Stimulated activated CD8-positive, alpha-beta memory T cell treated with anti-CD3 and anti-CD28 coated beads, Interleukin-7, amount 100 ng/mL, for 1 hour (primary cell): ENCODE measurements at places on chromosomes 6 and 20.

GRCh38 chr6:37187321-37188022 lies 17.5 kb downstream of the PIM1 start:
- DNase-seq = no peak

DNA sequence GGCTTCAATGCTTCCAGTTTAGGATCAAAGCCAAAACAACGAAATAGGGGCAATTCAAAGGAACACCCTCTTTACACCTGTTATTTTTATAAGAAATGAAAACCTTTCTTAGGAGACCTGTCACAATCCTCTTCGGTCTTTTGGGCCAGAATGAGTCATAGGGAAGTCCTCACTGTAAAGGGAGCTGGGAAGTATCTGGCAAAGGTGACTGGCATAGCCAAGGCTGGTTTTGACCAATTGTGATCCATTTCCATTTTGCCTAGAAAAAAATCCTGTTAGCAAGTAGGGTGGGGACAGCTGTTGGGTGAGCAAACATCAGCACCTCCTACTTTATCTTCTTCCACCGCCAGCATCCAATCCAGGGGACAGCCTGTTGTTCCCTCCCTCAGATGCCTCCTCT lies 343.2 kb upstream of the SULF2 start:
- DNase-seq = no peak

DNA sequence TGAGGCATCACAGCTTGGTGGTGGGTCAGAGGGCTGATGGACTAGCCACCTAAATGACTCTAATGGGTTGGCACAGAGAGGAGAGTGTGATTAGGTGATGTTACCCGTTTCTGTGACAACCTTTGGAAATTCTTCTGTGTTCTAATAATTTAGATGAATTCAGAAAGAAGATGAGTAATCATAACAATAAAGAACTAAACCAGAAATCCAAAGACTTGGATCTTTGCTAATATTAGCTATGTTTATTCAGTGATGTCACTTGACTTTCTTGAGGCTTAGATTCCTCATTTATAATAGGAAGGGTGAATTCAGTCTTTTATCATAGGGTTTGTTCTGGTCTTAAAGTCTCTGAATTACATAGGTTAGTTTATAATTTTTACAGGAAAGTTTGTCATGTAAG lies 19.9 kb downstream of the CRYBG1 start:
- DNase-seq = no peak

GRCh38 chr6:88705601-88706000 lies 257.8 kb downstream of the RNGTT start:
- DNase-seq = no peak

GRCh38 chr6:160226118-160226591 lies 32.5 kb downstream of the SLC22A2 start:
- no peak for DNase-seq

DNA sequence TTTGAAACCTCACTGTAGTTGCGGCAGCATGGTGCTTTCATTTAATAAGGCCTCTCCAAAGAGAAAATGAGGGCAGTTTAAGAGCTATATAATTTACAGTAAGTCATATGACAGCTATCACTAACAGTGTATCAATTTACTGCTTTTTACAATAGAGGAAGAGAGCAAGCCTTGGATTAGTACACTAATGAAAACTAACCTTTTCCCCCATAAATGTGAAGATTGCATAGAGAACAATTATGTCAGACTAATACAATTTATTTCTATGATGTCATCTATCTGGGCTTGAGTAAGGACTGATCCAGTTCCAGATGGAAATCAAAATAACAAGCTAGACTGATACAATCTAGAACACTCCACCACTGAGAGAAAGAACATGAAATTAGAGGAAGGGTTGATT lies 78.1 kb upstream of the FAM83B start:
- DNase-seq = no peak

DNA sequence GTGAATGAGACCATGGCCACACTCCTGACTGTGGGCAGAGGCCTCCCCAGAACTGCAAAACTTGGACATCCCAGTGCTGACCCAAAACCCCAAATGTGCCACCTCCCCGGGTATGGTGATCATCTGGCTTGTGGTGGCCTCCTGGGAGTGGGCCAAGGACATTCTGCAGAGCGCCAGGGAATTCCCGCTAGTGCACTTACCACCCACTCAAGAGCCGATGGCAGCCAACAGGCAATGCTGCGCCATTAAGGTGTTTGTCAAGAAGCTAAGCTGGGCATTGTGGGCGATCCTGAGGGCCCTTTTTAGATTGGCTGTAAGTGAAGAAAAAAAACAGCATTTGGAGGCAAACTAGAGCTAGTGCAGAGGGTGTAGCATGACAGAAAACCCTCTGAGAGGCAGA lies 9.4 kb downstream of the MMP24 start:
- DNase-seq = no peak

- DNase-seq = no peak
Measured at GRCh38 chr20:8260837-8261251, 128.8 kb downstream of the PLCB1 start.

- DNase-seq = no peak
Measured at GRCh38 chr6:20826378-20826777, 292.1 kb downstream of the CDKAL1 start.

GRCh38 chr6:116616737-116617053 lies 416 bp downstream of the RSPH4A start:
- no peak for DNase-seq

DNA sequence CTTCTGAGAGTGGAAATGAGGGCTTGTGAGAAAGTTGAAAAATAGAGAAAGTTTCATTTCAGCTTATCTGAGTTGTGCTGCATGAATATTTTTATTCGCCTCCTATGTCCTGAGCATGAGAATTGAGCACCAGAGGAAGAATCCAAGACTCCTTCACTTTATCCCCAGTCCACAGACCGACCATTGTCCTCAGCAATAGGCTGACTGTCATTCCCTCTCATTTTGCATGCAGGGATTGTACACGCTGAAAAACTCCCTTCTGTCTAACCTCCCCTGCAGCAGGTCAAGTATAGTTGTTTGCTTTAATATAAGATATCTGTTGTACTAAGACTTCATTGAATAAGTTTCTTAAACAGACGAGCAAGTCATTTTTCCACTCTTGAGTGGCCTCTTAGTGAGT lies 437.6 kb downstream of the PRKN start:
- DNase-seq = no peak

GRCh38 chr20:37977786-37978185 lies 55.5 kb downstream of the TTI1 start:
- DNase-seq = no peak

GRCh38 chr6:49550492-49551077 lies at the start of gene C6orf141:
TSS of gene C6orf141 (plus strand) at chr6:49550668. CDS start at chr6:49550793, 125 bp downstream.
- no peak for DNase-seq

DNA sequence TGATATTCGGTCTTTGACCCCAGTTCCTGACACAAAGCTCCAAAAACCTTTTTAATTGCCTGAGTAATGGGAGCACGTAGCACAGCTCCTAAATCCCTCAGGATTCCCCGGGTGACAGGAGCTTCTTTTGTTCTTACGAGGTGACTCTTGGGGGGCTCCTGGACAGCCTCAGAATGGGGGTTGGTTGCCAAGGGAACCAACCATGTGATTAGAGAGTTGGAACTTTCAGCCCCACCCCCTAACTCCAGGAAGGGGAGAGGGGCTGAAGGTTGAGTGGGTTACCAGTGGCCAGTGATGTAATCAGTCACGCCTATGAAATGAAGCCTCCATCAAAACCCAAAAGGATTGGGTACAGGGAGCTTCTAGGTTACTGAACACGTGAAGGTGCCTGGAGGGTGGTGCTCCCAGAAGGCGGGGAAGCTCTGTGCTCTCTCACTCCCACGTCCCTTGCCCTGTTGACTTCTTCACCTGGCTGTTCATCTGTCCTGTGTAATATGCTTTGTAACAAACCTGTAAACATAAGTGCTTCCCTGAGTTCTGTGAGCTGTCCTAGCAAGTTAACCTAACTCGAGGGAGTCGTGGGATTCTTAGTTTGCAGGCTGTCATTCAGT lies 89.5 kb downstream of the CHMP4B start:
- DNase-seq = no peak

DNA sequence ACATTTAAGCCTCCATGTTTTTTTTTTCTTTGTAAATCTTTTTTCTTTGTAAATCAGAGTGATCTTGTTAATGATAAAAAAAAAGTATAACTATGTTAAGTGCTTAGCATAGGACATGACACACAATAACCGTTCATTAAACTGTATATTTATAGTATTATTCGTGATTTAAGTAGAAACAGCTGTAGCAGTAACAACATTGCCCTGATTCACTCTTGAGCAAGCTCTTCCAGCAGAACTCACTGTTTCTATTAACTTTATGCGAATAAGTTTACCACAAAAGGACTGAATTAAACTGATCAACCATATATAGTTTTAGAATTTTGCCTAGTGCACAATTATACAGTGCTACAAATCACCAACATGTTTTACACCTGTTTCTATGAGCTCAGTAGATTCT lies 1338.0 kb upstream of the EYS start:
- no peak for DNase-seq

DNA sequence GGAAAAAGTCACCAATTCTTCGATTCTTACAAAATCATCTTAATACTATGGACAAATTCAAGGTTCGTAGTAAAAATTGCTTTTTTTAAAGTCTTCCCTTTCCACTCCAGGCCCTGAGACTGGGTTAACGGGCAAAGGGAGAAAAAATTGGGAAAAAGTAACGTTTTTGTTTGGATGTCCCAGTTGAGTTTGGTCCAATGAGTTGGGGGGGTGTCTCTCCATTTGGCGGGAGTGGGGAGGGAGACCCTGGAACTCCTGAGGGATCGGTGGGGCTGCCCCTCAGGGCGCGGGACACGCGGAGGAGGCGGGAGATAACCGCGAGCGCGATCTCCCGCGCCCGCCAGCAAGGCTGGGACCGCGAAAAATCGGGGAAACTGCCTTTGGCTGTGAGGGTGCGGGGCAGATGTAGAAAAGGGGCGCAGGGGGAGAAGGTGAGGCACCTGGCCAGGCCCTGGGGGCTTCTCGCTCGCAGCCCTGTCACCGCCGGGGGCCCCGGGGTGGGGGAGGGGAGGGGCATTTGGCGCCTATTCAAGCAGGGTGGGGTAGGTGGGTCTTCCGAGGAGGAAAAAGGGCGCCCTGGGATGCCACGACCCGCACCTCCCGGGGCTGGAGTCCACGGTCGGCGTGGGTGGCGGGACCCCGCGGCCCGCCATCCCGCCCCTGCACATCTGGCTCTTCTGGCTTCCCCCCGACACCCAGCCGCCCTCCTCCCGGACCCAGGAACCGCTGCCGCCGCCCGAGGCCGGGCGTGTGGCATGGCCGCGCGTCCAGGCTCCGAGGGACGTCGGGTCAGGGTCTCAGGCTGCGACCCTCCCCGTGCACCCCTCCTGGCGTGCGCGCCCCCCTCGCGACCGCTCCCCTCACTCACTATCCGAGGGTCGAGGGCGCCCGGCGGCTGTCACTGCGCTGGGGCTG lies 595 bp downstream of the FBXO5 start:
- no peak for DNase-seq

- no peak for DNase-seq
Measured at GRCh38 chr6:16741112-16742016, 19.9 kb downstream of the ATXN1 start.

DNA sequence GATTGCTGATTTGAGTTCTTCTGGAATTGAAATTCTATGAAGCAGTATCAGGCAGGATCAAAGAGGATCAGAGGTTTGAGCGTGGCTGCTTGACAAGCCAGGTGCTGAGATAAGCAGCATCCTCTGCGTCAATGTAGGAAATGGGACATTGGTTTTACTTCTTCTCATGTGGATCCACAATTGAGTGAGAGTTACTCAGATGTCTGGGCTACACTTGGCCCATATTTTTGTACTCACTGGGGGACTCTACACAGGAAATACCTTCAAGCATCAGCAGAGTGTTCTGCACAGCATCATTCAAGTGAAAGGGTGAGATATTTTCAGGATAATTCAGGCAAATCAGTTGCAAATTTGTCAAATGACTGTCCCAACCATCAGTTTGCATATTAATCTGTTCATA lies 613.9 kb upstream of the ARID1B start:
- no peak for DNase-seq

- no peak for DNase-seq
Measured at GRCh38 chr6:125717120-125717731, 32.2 kb upstream of the HEY2 start.
